CD4-positive, alpha-beta T cell treated with Interleukin-2 at 100 ng/mL for 4 hours (primary cell): ENCODE measurements at places on chromosomes 13 and 19.
A peak's percentile ranks its signal among the peaks of the same experiment; 100 is the strongest.

- DNase-seq = no peak
Observed at GRCh38 chr13:35957241-35957731, 173.9 kb downstream of the DCLK1 start.

- DNase-seq = no peak
Observed at GRCh38 chr19:14271840-14272239, 65.9 kb upstream of the ADGRL1 start.

GRCh38 chr13:82010780-82011179 is 1669.9 kb upstream of the SPRY2 start:
- no peak for DNase-seq

- DNase-seq = no peak
Observed at GRCh38 chr19:33199441-33200265, 5.5 kb downstream of the LRP3 start.

DNA sequence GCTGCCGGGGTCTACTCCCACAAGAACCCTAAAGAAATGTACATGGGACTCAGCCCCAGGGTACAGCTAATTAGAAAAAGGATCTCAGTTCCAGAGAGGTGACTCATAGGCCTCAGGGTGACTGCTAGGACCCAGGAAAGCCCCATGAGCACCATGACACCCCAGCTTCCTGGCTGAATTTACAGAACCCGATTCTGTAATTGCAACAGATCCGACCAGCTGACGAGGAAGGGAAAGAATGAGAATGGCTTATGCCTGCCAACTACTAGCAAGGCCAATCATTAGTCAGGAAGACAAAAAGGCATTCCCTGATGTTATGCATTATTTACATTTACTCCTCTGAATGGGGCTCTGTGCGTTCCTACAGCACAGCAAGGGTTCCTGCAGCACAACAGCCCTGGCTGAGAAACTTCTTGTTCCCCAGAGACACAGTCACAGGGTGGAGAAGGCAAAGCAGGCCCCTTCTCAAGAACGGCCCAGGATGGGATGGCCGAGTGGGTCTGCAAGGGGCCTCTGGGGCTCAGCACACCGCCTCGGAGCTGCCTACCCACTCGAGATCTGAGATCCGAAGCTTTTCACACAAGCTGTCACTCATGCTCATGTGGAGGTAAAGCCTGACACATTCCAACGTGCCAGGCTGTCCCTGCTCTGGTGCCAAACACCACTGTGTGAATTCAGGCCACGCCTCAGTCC is 27.2 kb downstream of the PBX4 start:
- DNase-seq = peak; percentile 85

DNA sequence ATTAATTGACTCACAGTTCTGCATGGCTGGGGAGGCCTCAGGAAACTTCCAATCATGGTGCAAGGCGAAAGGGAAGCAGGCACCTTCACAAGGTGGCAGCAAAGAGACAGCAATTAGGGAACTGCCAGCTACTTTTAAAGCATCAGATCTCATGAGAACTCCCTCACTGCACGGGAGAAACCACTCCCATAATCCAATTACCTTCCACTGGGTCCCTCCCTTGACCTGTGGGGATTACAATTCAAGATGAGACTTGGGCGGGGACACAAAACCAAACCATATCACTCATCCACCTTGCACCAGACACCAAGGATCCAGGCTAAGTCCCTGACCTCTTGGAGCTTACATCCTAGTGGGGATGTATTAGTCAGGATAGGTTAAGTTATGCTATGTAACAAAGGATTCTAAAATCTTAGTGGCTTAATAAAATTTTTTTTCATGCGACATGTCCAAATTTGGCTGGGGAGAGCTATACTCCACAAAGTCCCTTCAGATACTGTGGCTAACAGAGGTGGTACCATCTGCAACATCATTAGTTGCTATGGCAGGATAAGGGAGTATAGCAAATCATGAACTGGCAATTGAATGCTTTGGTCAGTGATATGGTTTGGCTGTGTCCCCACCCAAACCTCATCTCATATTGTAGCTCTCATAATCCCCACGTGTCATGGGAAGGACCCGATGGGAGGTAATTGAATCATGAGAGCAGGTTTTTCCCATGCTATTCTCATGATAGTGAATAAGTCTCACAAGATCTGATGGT is 8.3 kb upstream of the FAM187B start:
- peak; percentile 54 for DNase-seq

- no peak for DNase-seq
Observed at GRCh38 chr13:109625156-109625555, 161.2 kb downstream of the IRS2 start.

GRCh38 chr13:31138515-31138914 is 23.2 kb downstream of the HSPH1 start:
- DNase-seq = no peak

GRCh38 chr13:83941701-83942335 is 59.5 kb upstream of the SLITRK1 start:
- no peak for DNase-seq

GRCh38 chr13:65971541-65971940 is 1258.6 kb downstream of the PCDH9 start:
- DNase-seq = no peak

GRCh38 chr19:47445937-47446402 is 25.7 kb downstream of the SLC8A2 start:
- peak; percentile 50 for DNase-seq

GRCh38 chr13:109007946-109008345 is 378.5 kb downstream of the MYO16 start:
- DNase-seq = no peak

GRCh38 chr13:41700790-41701310 is 243.5 kb downstream of the RGCC start:
- DNase-seq = no peak

DNA sequence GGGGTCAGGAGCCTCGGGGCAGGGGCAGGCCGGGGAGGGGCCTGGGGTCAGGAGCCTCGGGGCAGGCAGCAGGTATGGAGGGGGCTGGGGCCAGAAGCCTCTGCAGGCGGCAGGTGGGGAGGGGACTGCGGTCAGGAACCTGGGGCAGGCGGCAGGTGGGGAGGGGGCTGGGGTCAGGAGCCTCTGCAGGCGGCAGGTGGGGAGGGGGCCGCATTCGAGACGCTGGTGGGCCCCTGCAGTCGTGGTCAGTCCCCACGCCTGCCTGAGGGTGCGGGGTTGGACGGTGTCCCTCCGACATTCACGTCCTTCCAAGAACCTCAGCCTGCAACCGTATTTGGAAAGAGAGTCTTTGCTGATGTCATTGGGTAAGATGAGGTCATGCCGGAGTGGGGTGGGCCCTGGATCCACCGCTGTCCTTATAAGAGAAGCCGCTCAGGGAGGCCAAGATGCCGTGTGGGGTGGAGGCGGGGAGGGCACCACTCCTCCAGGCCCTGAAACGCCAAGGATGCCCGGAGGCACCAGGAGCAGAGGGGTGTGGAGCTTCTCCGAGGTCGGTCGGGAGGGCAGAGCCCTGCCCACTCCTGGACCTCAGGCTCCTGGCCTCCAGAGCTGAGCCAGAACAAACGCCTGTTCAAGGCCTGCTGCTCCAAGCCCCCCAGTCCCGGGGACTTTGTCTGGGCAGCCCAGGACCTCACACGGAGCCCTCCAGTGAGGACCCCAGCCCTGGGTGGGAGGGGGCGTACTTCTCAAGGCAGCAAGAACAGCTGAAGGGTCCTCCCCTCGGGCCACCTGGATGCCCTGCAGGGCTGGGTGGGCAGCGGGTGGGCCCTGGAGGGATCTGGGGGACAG is 30.1 kb downstream of the PIP5K1C start:
- DNase-seq = no peak

GRCh38 chr13:46339035-46339666 is 47.9 kb downstream of the RUBCNL start:
- DNase-seq = no peak

GRCh38 chr13:27203186-27203585 is 31.6 kb upstream of the USP12 start:
- DNase-seq = no peak

DNA sequence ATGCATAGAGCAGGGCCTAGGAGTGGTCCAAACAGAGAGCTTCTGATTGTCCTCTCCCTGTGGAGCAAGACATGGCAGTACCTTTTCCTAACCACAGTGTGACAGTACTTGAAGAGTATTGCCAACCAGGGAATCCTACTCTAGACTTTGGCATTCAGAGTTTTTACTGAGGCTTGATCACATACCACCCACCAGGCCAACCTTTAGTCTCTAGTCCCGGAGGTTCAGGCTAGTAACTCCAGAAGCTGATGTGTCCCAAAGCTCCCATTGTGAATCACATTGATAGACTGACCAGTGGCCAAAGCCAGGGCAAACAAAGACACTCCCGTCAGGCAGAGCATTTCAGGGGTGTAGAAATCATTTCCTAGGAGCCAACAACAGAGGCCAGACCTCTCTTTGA is 18.4 kb downstream of the IFT88 start:
- no peak for DNase-seq

- DNase-seq = no peak
Observed at GRCh38 chr19:36686365-36687213, 823 bp upstream of the ZNF567 start.

GRCh38 chr13:45398877-45399276 is 19.3 kb downstream of the SLC25A30 start:
- DNase-seq = peak; percentile 70

DNA sequence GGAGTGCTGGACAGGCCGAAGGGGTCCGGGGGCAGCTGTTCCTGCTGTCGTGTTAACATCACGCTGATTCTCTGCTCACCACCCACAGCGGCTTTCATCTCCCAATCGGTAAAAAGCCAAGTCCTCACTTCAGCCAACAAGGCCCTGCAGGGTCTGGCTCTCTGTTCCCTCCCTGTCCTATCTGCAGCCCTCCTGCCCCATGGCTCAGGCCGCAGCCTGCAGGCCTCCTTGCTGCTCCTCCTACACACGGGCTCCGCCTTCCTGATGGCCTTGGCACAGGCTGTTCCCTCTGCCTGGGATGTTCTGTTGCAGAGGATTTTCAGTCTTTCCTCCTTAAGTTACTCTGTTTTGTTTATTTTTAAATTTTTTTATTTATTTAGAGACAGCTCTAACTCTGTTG is 22.2 kb downstream of the FUZ start:
- DNase-seq = no peak
